ENCODE measurements at places on chromosomes 7 and 10. TPM values are rescaled to one million over a fixed set of nuclear protein-coding genes. Genes with fewer than 3 reads are reported as not detected.

DNA sequence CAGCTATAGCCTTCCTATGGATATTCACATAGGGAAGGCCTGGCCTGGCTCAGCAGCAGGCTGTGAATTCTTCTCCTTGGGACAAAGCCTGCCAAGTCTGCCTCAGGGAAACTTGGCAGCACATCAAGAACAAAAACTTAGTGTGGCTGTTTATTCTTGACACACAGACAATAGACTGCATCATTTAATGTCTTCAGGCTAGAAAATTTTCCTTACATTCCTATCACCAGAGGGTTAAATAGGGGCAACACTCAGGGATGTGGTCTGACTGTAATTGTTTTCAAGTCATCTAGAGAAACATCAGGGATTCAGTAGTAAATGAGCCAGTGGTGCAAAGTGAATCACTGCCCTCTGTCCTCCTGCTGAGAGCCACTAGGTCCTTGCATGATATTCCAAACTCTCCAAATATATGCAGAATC, 137.3 kb downstream of the SEMA3C start:
- DNase-seq: no peak

GSTO2 gene
- 0.58 TPM for total RNA-seq

DNA sequence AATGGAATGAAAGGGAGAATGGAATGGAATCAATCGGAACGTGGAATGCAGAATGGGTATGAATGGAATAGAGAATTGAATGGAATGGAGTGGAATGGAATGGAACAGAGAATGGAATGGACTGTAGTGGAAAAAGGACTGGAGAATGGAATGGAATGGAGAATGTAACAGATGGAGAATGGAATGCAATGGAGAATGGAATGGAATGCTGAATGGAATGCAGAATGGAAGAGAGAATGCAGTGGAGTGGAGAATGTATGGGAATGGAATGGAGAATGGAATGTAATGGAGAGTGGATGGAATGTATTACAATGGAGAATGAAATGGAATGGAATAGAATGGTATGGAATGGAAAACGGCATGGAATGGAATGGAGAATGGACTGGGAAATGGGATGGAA, 96.9 kb downstream of the NSUN6 start:
- no peak for DNase-seq

ATG9B gene
- total RNA-seq: 8.0 TPM

SNCG gene
- 8.2 TPM for total RNA-seq

GRCh38 chr10:117460846-117461765, 81.4 kb upstream of the EMX2 start:
- DNase-seq: no peak

DNA sequence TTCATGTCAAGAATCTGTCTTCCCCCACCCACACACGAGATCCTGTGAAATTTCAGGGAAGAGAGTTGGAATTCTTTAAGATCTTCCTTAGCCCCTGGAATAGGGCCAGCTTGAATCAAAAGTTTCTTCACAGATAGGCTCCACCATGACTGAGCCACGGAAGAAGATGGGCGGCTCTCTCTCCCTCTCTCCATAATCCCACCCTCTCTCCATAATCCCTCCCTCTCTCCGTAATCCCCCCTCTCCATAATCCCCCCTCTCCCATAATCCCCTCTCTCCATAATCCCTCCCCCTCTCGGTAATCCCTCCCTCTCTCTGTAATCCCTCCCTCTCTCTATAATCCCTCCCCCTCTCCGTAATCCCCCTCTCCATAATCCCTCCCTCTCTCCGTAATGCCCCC, 20.4 kb downstream of the SHH start:
- DNase-seq: no peak

MKI67 gene
- total RNA-seq: 140 TPM

DNA sequence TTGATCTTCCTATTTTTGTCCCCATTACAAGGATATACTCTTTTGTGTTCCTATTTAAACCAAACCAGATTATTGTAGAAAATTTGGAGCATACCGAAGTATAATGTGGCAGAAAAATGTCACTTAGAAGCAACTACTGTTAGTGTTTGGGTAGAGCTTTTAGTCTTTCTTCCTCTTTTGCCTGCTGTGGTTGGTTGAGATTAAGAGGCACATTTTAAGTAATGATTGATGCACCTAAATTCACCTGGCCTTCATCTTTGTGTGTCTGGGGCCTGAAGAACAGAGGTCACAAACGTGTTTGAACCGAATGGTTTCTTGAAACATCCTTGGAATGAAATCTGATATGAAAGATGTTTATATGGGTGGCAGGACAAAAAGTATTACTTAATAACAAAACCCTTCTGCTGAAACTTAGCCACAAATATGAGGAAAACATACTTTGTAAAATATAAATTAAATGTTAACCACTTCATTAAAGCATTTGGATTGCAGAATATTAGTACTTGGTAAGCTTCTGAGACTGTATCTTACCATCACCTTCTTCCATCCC, 2.6 kb downstream of the BPGM start:
- no peak for DNase-seq
